ENCODE measurements at places on chromosomes 12 and 14.
A peak's percentile ranks its signal among the peaks of the same experiment; 100 is the strongest.

GRCh38 chr14:23660290-23661226 lies 24.4 kb downstream of the DHRS2 start:
- DNase-seq, result no peak

- peak; percentile 47 for DNase-seq
Observed at GRCh38 chr14:71776471-71777360, 155.5 kb upstream of the RGS6 start.

GRCh38 chr12:63967358-63968145 lies 123.1 kb downstream of the SRGAP1 start:
- DNase-seq, result no peak

- DNase-seq, result no peak
Observed at GRCh38 chr14:26896447-26896846, 298.6 kb upstream of the NOVA1 start.

DNA sequence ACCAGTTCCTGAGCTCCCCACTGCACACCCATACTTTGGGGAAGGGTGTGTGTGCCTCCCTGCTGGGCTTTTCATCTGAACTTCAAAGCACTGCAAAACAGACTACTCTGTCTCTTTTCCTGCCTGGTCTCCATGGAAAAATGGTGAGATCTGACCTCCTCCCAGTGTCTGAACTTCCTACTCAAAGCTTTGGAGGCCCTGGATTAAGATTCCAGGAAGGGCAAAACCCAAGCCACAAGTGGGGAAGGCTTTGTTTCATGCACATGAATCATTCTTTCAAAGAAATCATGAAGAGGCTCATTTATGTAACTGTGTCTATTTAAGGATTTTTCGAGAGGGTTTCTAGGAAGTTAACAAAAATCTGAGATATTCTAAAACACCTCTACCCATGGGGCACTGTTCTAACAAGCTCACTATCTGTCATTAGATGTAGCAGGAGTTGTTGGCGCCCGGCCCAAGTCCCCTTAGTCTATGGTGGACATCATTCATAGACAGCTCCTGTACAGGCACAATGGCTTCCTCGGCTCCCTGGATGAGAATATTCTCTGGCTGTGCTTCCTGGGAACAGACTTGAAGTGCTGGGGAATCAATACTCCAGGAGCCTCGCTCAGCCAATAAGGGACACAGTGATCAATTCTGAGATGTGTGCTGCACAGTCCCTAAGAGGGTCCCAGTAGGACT lies 224.0 kb downstream of the KTN1 start:
- DNase-seq, result no peak

GRCh38 chr14:88618476-88618875 lies 55.6 kb downstream of the ZC3H14 start:
- DNase-seq, result no peak

DNA sequence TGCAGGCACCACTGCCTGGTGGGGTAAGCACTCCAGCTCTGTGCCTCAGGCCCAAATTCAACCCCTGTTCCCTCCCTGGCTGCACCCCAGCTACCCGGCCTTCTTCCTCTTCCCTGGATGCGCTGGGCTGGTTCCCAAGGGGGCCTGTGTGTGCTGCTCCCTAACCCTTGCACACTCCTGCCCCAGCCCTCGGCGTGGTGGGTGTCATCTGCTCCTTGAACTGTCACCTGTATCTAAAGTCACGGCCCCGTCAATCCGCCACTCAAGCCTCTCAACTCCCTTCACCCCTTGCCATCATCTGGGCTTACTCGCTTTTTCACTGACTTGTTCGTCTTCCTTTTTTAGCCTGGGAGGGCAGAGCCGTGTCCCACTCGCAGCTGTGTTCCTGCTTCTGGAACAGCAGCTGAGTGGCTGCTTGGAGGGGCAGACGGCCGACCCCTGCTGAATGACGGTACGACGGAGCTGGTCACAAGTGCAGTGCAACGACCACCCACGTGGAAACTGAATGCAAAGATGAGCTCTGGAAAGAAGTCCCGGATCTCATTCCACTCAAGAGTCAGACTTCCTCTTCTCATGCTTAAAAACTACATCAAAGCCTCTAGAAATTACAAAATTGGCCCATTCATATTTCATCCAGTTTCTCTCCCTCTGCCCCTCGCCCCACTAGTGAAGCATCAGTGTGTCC lies 138.9 kb downstream of the PIWIL1 start:
- no peak for DNase-seq

DNA sequence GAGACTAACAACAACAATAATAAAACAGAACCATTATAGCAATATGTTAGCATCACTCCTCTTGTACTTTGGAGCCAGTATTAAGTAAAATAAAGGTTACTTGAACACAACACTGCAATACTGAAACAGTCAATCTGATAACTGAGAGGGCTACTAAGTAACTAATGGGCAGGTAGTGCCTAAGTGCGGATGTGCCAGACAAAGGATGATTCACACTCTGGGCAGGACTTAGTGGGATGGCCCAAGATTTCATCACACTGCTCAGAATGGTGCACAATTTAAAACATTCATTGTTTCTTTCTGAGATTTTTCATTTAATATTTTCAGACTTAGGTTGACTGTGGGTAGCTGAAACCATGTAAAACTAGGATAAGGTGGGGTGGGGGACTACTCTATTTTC lies 131.9 kb upstream of the CAND1 start:
- DNase-seq, result no peak

DNA sequence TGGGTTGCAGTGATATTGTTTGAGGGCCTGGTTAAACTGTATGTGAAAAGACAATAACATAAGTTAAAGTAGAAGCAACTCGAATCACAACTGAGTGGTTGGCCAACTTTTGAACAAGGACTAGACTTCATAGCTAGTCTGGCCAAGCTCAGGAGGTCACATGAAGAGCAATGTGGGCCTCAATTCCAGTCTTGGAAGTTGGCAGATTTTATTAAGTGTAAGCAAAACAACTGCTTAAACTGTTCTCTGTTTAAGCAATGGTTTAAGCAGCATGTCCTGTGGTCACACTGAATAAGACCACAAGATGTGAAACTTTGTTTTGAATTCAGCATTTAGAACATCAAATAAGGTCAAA lies 100.4 kb downstream of the TMTC3 start:
- DNase-seq, result no peak

GRCh38 chr14:92475451-92476187 lies 38.0 kb upstream of the RIN3 start:
- peak; percentile 58 for DNase-seq

DNA sequence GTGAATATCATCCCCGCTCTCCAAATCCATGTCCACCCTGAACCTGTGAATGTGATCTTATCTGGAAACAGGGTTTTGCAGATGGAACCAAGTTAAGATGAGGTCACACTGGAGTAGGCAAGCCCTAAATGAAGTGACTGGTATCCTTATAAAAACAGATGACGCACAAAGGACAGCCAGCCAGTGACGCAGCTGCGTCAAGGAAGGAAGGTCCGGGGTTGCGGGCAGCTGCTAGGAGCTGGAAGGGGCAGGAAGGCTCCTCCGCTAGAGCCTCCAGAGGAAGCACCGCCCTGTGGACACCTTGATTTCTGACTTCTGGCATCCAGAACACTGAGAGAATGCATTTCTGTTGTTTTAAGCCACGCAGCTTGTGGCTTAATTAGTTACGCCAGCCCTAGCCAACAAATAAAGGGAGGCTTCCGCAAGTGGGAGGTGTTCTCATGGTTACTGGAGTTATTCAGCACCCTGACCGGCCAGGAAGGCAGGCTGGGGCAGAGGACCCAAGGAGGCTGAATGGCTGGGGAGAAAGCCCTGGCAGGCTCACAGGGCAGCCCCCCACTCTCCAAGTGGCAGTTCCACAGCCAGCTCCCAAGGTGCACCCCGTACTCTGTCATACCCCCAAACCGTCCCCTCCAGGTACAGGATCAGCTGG lies 127.6 kb upstream of the NCOR2 start:
- DNase-seq, result no peak

DNA sequence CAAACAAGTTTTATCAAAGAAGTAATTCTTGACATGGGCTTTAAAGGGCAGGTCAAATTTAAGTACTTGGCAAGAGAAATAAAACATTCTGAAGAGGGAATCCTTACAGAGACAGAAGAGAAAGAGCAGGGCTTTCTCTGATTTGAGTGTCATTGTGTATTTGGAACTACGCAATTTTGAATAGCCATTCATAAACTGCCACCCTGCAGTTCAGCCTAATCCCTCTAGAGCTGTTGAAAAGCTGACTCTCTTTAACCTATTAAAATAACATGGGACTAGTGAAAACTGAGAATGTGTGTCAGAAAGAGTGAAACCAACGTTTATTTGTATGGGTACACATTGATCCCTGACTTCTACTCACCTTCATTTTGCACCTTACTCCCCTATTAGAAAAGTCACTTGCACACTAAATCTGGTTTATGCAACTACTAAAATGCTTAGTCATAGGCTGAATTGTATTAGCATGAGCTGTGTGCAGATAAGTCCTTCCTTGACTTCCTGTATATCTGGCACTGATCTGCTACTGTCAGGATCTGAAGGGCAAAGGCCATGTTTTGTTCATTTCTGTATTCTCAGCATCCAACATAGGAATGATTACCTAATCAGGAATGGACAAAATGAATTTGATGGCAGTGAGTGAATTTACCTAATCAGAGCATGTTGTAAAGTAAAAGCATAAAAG lies 458.9 kb downstream of the NOVA1 start:
- DNase-seq, result peak; percentile 26

DNA sequence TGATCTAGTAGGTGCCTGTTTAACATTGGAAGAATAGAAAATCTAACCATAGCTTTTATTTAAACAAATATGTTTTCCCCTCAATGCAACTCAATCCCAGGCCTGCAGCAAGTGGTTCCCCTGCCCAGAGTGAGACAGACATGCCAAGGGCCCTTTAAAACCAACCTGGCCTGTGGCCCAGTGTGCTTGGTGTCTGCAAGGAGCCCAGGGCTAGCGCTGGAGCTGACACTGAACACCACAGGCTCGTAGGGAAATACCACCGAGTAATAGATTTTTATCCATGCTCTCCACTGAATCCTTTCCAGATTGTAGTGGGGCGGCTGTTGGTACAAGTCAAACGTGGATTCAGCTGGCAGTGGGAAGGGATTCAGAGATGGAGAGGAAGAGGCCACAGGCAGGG lies 95.6 kb upstream of the NRXN3 start:
- DNase-seq, result no peak

GRCh38 chr12:12004524-12004923 lies 66.2 kb upstream of the BCL2L14 start:
- no peak for DNase-seq

GRCh38 chr12:28536088-28536487 lies 345.8 kb downstream of the CCDC91 start:
- peak; percentile 38 for DNase-seq

- DNase-seq, result no peak
Observed at GRCh38 chr12:1318327-1319031, 275.9 kb downstream of the FBXL14 start.

- DNase-seq, result no peak
Observed at GRCh38 chr14:104142946-104143470, 4.6 kb downstream of the KIF26A start.

DNA sequence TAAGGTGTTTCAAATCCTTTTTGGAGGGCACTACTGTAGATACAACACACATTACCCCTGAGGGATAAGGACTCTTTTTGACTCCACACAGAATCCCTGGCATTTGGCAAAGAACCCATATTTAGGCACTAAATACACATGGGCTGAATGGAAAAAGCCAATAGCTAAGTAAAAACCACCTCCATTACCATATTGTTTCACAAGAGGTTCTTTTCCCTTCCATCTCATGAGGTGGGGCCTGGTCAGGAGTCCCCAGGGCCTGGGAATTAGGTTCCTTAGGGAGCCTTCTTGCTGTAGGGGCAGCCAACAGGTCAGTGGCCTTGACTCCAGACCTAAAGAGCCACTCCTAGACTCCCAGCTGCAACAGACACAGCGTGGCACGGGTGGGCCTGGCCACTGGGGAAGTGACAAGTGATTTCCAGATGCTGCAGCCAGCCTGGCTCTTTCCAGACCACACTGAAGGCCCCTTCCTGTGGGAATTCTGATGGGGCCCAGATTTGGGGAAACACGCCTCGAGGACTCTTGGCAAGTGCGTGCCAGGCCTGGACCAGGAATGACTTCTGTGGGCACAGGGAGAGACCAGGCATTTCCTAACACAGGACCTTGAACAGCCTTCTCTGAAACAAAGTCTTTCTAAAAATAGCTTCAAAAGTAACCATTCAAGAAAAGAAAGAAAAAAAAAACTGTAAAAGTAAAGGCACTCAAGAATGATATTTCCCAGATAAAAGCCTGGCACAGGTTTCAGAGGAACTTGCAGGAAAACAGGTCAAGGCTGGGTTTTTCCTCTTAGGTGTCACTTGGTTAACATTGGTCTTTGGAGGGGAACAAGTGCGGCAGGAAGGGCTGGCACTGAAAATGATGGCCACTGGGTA lies 18.1 kb downstream of the SSH1 start:
- DNase-seq, result no peak

DNA sequence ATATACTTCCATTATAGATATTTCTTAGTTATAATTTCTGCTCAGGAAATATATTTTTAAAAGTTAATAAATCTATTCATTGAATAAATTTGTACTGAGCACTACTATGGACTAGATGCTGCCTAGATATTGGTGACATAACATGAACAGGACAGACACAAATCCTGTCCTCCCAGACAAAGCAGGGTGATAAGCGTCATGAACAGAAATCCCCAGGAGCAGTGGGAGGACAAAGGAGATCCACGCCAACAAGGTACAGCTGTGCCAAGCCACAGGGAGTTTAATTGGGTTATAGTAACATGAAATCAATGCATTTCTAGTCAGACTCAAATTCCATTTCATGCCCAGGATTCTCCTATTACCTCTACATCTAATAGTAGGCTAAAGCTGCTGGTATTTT lies 171.8 kb upstream of the CPNE8 start:
- no peak for DNase-seq

DNA sequence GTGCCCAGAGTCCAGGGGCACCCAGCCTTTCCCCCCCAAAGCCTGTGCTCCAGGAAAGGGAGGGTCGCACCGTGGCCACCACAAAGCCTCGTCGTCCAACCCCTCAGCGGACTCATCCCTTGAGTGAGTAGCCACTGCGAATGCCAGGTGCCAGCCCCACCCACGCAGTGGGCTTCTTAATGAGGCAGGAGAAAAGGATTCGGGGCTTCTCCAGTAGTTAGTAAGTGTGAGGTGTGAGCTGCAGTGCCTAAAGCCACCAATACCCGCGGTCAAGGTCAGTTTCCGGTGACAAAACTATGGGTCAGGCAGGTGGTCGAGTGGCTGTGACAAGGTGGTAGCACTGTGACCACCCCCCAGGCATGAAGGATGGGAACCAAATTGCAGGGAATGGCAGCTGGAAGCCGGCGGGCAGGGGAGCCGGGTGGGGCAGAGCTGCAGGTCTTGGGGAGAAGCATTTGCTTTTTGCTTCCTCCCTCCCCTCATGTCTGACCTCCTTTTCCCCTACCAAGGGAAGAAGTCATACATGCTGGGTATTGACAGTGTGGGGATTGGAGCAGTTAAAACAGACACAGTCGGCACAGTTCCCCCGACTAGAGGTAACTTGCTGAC lies 8.0 kb downstream of the RAN start:
- DNase-seq, result no peak

GRCh38 chr12:84077679-84078078 lies 834.9 kb downstream of the SLC6A15 start:
- no peak for DNase-seq

GRCh38 chr14:23514644-23514957 lies 37.0 kb downstream of the ZFHX2 start:
- DNase-seq, result no peak

Measured in hematopoietic multipotent progenitor cell treated with erythropoietin and hydrocortisone succinate and interleukin-3 and kit ligand, for 4 days (in vitro differentiated cells).